ENCODE measurements at places on chromosomes 4 and X.
A peak's percentile ranks its signal among the peaks of the same experiment; 100 is the strongest.

DNA sequence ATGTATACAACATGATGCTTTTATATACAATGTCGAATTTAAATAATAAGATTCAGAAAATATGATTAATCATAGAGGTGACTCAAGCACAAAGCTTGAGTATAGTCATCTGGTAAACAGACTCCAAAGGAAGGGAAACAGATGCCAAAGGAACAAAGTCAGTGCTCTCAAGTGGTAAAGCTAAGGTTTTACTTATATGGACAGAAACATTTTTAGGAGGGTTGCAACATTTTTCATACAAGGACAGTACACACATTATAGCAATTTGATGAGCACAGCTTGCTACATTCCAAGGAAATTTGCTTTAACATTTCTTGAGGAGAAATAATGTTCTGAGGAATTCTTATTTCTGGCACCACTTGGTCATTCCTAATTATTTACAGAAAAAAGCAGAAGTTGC is 333.4 kb upstream of the AADAT start:
- peak; percentile 93 for DNase-seq

GRCh38 chr4:163618845-163619244 is 124.4 kb downstream of the TMA16 start:
- DNase-seq, result no peak

DNA sequence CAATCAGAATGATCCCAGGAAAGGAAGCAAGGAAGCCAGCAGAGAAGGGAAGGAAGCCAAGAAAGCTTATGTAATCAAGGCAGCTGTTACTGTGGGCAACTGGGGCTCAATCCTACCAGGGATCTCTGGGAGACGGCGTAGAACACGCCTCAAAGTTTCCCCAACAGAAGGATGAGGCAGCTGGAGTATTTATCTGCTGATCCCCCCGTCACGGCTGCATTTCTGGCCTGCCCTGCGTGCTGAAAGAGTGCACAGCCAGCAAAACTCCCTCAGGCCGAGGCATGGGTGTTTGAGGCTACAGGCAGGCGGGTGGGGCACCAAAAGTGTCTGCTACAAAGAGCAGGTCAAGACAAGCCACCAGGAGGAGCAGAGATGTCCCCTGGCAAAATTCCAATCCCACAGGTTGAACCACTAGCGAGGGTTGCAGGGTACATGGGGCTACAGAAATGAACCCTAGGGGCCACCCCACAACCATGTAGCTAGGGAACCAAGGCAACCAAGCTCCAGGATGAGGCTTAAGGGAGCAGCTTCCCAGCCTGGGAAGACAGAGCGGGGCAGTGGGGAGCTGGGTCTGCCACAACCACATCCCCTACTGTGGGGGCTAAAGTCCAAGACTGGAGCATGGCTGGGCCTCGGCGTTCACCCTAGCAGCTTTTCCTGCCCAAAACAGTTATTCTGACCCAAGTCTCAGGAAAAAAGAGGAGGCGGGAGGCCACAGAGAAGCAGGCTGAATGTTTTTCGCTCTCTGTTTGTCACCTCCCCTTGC is 113.4 kb downstream of the BCOR start:
- DNase-seq, result peak; percentile 77

DNA sequence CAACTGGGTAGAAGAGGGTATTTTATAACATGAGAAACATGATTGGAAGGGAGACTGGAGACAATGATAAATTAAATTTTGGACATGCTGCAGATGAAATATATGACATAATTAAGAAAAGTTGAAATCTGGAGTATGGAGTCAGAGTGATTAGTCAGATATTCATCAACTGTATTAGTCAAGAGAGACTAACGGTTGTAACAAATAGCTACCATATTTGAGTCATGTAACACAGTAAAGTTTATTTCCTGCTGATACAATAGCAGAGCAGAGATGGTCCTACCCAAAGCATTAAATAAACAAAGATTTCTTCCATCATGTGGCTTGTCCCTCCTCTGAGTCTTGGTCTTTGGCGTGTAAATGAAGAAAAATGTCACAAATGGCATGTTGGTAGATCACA is 321.3 kb downstream of the GALNTL6 start:
- peak; percentile 13 for DNase-seq

GRCh38 chr4:47312170-47312569 is 151.3 kb downstream of the COMMD8 start:
- DNase-seq, result peak; percentile 78

- peak; percentile 7 for DNase-seq
Observed at GRCh38 chrX:96906741-96907140, 23.0 kb downstream of the RPA4 start.

DNA sequence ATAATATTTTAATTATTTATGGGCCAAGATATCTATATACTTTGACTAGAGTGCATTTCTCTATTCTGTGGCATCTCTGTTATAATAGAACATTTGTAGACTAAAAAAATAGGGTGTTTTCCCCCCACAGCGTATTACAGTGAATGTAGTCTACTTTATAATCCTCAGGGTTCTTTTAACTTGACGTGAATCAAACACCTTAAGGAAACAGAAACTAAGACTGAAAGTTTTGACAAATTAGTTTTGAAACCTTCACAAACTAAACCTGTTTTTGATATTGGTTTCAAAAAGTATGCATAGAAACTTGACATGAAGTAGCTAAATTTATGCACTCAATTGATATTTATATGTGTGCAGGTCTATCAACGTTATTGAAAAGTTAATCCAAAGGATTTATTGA is 1963.1 kb upstream of the TENM3 start:
- DNase-seq, result no peak

- no peak for DNase-seq
Observed at GRCh38 chr4:154511981-154512380, 20.4 kb upstream of the DCHS2 start.

DNA sequence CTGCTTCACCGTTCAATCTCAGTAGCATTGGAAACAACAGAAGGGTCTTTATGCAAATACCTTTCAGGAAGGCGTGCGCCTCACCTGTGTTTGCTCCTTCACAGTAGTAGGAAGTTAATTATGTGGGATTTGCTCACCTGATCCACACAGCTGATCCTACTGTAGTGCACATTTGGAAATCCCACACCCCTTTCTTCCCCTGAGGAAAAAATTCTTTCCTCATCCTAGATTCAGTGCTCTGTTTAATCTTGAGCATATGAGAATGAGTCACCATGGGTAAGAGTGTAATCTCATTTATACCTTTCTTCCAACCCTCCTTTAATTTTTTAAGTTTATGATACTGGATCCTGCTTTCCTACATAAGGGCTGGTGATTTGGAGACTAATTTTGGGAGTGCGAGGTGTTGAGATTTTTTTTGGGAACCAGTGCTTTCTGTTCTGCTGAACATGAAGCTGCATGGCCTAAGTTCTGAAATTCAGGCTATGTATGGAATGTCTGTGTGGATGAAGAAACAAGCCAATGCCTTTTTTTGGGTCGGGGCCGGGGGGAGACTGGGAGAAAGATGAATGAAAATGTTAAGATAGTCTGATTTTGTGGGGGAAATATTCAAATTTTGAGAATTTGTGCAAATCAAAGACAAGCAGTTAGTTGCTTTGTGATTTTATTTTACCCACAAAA is 19.0 kb downstream of the GAB1 start:
- peak; percentile 56 for DNase-seq

DNA sequence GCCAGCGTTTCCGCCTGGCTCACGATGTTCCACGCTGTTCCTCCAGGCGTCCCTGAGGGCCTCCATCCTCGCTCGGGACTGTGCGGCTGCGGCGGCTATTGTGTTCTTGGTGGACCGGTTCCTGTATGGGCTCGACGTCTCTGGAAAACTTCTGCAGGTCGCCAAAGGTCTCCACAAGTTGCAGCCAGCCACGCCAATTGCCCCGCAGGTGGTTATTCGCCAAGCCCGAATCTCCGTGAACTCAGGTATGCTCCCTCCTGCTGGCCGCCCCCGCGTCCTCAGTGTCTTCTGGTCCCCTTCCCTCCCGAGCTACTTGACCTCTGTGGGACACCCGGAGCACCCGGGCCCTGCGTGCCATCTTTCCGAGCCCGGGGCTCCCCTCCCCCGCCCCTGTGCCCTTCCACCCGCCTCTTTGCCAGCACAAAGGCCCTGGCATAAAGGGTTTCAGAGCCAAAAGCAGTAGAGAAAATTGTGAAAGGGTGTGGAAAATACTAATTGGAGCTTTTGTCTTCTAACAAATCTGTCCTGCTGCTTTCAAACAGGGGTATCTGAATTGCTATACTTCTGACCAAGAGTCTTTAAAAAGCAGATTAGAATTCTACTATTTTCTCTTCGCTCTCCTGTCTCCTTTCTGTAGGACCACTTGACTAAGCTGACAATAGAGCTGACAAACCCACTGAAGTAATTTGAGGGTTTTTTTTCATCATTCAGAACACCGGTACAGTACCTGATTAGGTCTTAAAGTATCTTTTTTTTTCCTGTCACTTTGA is 104.0 kb downstream of the NEUROG2 start:
- no peak for DNase-seq

- no peak for DNase-seq
Observed at GRCh38 chr4:23930750-23931488, 41.1 kb upstream of the PPARGC1A start.

- no peak for DNase-seq
Observed at GRCh38 chrX:111648802-111649201, 32.2 kb upstream of the ALG13 start.

GRCh38 chr4:1723131-1723801 is 1.9 kb downstream of the TACC3 start:
- no peak for DNase-seq

DNA sequence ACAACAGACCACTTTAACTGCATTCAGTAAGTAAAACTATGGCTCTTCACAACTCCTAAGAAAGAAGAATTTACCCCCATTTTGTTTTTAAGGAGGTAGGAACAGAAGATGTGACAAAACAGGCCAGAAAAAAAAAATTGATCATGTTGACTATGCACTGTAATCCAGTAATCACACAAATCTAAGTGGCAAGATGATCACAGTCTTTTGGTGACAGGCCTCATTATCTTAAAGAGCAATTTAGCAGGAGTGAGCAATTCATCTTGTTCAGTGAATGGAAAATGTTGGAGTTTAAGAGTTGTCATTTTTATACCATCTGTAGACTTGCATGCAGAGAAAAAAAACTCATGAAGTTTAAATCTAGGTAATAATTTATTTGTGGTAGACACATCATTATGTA is 115.1 kb downstream of the SLC39A8 start:
- no peak for DNase-seq

DNA sequence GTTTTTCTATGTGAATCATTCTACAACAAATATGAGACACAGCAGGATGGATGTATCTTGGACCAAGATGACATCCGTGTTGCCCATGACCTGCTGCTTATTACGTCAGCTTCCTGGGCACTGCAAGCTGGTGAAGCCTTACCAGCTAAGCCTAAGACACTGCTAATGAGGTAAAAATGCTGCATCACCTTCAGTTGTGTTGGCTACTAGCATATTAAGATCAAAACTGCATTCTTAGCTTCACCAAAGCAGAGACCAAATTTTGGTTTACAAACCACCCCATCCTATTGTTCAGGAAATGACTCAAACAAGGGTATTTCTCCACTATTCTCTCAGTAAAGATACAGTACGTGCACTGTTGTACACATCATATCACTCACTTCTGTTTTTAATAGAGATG is 50.3 kb downstream of the MAML3 start:
- peak; percentile 59 for DNase-seq

- no peak for DNase-seq
Observed at GRCh38 chr4:150368667-150369066, 213.3 kb upstream of the MAB21L2 start.

- DNase-seq, result peak; percentile 80
Observed at GRCh38 chr4:72473434-72473900, 95.6 kb downstream of the ADAMTS3 start.

DNA sequence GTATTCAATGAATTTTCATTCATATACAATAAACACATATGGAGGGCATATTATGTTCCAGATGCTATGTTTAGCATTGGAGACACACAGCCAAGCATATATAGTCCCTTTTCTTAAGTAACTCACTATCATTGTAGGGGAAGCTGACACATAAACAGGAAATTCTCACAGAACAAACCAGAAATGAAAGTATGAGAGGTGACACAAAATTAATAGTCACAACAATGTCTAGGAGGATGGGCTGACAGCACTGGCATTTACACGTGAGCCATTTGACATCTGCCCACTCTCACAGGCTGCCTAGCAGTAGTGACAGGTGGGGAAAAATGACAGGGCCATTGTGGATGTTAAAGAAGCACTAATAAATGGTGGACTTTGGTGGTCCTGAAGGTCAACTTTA is 2.6 kb upstream of the CNOT6L start:
- DNase-seq, result no peak

- DNase-seq, result no peak
Observed at GRCh38 chr4:169940460-169940859, 85.7 kb downstream of the MFAP3L start.

GRCh38 chr4:102693262-102693850 is 67.4 kb downstream of the MANBA start:
- DNase-seq, result no peak

GRCh38 chr4:73730292-73730691 is 10.1 kb upstream of the CXCL8 start:
- DNase-seq, result peak; percentile 81

GRCh38 chr4:126961661-126962060 is 671.1 kb upstream of the INTU start:
- DNase-seq, result no peak

GRCh38 chr4:179678093-179678814 is 2236.0 kb upstream of the AGA start:
- DNase-seq, result no peak

GRCh38 chr4:96406742-96407141 is 566.8 kb downstream of the PDHA2 start:
- no peak for DNase-seq

DNA sequence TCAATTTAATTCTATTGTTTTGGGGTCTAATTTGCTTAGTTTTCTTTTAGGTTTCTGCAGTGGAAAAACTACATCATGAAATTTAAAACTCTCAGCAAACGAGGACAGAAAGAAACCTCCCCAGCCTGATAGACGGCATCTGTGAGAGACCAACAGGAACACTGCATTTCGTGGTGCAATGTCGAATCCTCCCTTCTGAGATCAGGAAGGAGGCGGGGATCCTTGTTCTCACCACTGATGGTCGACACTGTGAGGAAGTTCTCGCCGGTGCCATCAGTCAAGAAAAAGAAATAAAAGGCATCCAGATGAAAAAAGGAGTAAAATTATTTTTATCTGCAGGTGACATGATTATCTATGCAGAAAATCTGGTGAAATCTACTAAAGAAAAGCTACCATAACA is 16.5 kb downstream of the GAK start:
- peak; percentile 19 for DNase-seq

DNA sequence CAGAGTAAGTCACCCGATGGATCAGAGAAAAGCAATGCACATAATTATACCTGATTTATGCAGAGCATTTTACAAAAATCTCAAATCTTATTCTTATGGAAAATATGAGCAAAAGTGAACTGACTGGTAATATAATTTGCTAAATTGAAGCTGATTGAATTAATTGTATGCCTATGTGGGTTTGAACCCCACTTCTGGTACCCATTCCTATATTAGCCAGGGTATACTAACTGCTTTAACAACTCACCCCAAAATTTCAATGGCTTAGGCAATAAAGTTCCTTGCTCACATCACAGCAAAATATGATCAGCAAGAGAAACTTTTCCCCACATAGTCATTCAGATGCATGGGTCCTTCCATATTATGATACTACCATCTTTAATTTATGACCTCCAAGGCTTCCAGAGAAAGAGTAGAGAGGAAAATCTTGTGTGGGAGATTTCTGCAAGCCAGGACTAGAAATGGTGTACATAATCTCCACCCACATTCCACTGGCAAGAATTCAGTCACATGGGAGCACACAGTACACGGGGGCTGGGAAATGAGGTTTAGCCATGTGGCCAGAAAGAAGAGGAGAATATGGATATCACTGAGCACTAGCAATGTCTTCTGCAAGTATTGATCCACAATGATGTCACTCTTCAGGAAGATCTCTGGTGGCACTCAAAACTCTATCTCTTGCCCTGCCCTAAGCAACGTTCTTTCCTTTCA is 640.7 kb downstream of the BCOR start:
- no peak for DNase-seq

GRCh38 chr4:111748157-111748556 is 397.1 kb upstream of the FAM241A start:
- peak; percentile 49 for DNase-seq
